ENCODE measurements at places on chromosomes 5 and 9.

DNA sequence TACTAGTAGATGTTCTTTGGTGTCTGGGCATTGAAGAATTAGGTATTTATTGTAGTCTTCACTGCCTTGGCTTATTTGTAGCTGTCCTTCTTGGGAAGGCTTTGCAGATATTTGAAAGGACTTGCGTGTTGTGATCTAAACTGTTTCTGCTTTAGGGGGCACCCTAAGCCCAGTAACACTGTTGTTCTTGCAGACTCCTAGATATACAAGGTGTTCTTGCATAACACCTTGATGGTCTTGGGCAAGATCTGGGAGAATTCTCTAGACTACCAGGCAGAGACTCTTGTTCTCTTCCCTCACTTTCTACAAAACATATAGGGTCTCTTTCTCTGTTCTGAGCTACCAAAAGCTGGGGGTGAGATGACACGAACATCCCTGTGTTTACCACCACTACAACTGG, 179.1 kb downstream of the FAM170A start:
- DNase-seq: no peak

- DNase-seq: no peak
These were observed 332.9 kb downstream of the CWC27 start for GRCh38 chr5:65101632-65102100.

DNA sequence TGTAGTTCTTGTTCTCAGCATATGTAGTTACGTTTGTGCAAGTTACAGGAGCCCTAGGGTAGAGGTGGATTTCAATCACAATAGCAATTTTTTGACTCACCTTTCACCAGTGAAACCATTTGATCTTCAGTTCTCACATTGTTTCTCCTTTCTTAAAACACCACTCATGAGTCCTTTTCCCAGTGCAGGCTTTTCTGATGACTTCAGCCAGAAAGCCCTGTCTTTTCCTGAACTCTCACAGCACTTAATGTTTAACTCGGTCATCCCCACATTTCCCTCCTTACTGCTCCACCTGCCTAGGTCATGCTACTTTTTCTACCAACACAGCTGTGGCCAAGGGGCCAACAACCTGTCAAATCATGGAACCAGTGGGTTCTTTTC, 37.9 kb downstream of the ARHGEF28 start:
- DNase-seq: no peak

- no peak for DNase-seq
These were observed 11.8 kb downstream of the HK3 start for GRCh38 chr5:176887252-176887849.

- no peak for DNase-seq
These were observed 5.8 kb downstream of the TMEM268 start for GRCh38 chr9:114616684-114617520.

DNA sequence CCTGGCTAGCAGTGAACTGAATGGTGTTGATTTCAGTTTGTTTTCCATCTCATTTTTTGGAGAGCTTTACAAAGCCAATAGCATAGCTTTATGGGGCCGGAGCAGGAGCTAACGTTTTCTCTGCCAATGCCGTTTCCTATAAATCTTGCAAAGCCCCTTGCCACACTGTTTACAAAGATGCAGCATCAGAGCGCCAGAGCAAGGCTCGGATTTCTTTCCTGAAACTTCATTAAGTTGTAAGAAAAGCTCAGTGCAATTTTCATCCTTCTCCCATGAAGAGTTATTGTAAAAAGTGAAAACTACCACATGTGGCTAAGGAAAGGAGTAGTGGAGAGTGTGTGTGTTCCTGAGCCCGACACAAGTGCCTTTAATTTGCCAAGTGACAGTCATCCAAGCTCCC, 178.2 kb upstream of the GDNF start:
- no peak for DNase-seq

- no peak for DNase-seq
These were observed 78.2 kb downstream of the GCNT1 start for GRCh38 chr9:76537150-76537646.

GRCh38 chr9:110160685-110161084, 47.3 kb downstream of the C9orf152 start:
- DNase-seq: no peak
